ENCODE measurements at places on chromosomes 2 and 18.
A peak's percentile ranks its signal among the peaks of the same experiment; 100 is the strongest.

GRCh38 chr2:146267093-146267492 is 1577.7 kb upstream of the ACVR2A start:
- DNase-seq, result no peak
- H3K27ac ChIP-seq, result no peak overlapping the region
- no peaks in the 10 kb centered on the region for H3K4me1 ChIP-seq
- H3K27me3 ChIP-seq, result no peaks in the 10 kb centered on the region
- H3K36me3 ChIP-seq, result no peaks in the 10 kb centered on the region
- H3K4me3 ChIP-seq, result no peak overlapping the region

DNA sequence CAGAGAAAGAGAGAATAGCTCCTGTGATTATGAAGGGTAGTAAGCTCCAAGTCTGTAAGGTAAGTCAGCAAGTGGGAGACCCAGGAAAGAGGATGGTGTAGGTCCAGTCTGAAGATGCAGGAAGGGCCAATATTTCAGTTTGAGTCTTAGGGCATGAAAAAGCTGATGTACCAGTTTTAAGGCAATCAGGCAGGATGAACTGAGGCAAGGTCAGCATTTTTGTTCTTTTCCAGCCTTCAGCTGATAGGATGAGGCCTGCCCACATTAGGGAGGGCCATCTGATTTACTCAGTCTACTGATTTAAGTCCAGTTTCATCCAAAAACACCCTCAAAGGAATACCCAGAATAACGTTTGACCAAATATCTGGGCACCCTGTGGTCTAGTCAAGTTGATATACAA is 347.3 kb downstream of the CMPK2 start:
- no peak overlapping the region for H3K27ac ChIP-seq
- H3K27me3 ChIP-seq, result no peaks in the 10 kb centered on the region
- H3K36me3 ChIP-seq, result no peaks in the 10 kb centered on the region
- DNase-seq, result no peak
- H3K4me1 ChIP-seq, result no peaks in the 10 kb centered on the region

GRCh38 chr2:47675196-47675825 is 107.6 kb upstream of the MSH6 start:
- no peak for DNase-seq
- H3K4me1 ChIP-seq, result no peaks in the 10 kb centered on the region
- no peak overlapping the region for H3K27ac ChIP-seq
- H3K27me3 ChIP-seq, result no peaks in the 10 kb centered on the region
- no peak overlapping the region for H3K4me3 ChIP-seq

- H3K4me3 ChIP-seq, result peak overlapping the region; percentile 84
- H3K36me3 ChIP-seq, result peaks cover 19% of the 10 kb centered on the region
- H3K4me1 ChIP-seq, result peaks cover 17% of the 10 kb centered on the region
- peak; percentile 68 for DNase-seq
Measured at GRCh38 chr2:27370816-27371620, 602 bp downstream of the SNX17 start.

GRCh38 chr18:57640236-57640635 is 18.6 kb upstream of the NARS1 start:
- no peaks in the 10 kb centered on the region for H3K36me3 ChIP-seq
- H3K27ac ChIP-seq, result no peak overlapping the region
- no peak overlapping the region for H3K4me3 ChIP-seq
- no peaks in the 10 kb centered on the region for H3K27me3 ChIP-seq

DNA sequence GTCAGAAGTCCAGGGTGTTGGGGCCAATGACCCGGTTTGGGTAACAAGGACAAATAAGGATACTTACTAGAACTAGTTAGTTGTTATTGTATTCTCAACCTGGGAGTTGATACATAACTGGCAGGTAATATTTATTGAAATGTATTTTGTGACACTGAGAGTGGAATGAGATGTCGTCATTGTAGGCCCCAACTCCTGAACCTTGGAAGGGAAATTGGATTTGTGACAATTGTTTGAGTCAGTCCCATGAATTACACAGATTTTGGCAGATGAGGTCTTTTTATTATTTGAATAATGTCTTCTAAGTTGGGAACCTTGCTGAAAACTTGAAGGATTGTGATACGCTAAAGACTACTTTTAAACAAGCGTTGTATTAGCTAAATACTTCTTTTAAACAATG is 5.1 kb downstream of the TIMM21 start:
- peaks cover 5% of the 10 kb centered on the region for H3K4me1 ChIP-seq
- DNase-seq, result no peak
- no peaks in the 10 kb centered on the region for H3K27me3 ChIP-seq
- H3K4me3 ChIP-seq, result no peak overlapping the region
- H3K27ac ChIP-seq, result no peak overlapping the region
- H3K36me3 ChIP-seq, result no peaks in the 10 kb centered on the region

DNA sequence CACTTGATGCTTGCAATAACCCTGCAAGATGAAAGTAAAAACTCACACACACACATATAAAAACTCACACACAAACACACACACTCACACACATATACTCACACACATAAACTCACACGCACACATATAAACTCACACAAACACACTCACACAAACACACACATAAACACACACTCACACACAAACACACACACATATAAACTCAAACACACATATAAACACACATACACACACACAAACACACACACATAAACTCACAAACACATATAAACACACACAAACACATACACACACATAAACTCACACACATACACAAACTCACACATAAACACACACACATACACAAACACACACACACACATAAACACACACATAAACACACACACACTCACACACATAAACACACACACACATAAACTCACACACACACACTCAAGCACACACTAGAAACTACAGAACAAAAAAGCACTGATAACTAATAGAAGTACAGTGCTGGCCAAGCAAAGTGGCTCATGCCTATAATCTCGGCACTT is 117.7 kb upstream of the TEKT4 start:
- no peak overlapping the region for H3K27ac ChIP-seq
- no peak overlapping the region for H3K4me3 ChIP-seq
- no peaks in the 10 kb centered on the region for H3K27me3 ChIP-seq
- H3K4me1 ChIP-seq, result no peaks in the 10 kb centered on the region
- no peaks in the 10 kb centered on the region for H3K36me3 ChIP-seq
- DNase-seq, result no peak

DNA sequence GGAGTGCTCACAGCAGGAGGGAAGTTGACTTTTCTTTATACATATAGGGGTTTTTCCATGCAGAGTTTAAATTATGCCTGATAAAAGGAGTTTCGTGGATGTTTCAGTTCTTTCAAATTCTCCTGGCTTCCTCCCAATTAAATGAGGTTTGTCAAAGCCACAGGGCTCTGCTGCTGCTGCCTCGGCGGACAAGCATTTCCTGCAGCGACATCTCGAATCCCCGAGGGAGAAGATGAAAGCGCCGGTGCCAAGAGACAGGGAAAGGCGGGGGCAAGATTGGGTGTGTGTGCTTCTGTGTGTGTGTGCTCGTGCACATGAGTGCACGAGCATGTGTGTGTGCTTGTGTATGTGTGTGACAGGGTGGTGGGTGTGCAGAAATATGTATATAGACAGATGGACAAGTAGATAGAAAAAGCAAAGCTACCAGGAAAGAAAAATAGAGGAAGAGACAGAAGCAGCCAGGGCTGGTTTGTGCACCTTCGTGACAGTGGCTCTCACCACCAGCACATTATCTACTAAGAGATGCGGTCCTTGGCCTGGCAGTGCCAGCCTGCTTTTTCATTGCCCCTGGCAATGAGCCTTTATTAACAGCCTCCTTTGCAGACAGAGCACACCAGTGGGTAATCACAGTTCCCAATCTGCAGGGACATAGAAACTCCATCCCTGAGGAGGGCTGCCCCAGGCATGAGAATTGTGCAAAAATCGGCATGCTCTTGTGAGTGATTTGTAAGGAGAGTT is 76.2 kb downstream of the CDK15 start:
- no peaks in the 10 kb centered on the region for H3K27me3 ChIP-seq
- H3K27ac ChIP-seq, result no peak overlapping the region
- no peak for DNase-seq
- H3K4me3 ChIP-seq, result no peak overlapping the region
